Activated naive CD4-positive, alpha-beta T cell treated with anti-CD3 and anti-CD28 coated beads, Interleukin-2, amount 10 ng/mL, durations not matched to agents 5 hours and 36 hours (primary cell): ENCODE measurements at places on chromosomes 7 and 10. TPM values are rescaled to one million over a fixed set of nuclear protein-coding genes. Genes with fewer than 3 reads are reported as not detected.

ZNF680 gene
- total RNA-seq = 13.2 TPM

ZCCHC24 gene
- 0.94 TPM for total RNA-seq

OR2A5 gene
- not detected for total RNA-seq

CYP2C18 gene
- total RNA-seq = not detected

PCLO gene
- total RNA-seq = not detected

AGAP5 gene
- total RNA-seq = 10.9 TPM

CTAGE8 gene
- 2.1 TPM for total RNA-seq

ANKRD22 gene
- 0.86 TPM for total RNA-seq

AGMO gene
- not detected for total RNA-seq

NUDT13 gene
- 1.3 TPM for total RNA-seq

PRKCQ gene
- 66.1 TPM for total RNA-seq

CCL24 gene
- total RNA-seq = not detected

TBXAS1 gene
- 5.2 TPM for total RNA-seq

FAM180A gene
- not detected for total RNA-seq

KCNH2 gene
- 0.73 TPM for total RNA-seq

PLXDC2 gene
- not detected for total RNA-seq

DOCK1 gene
- not detected for total RNA-seq

TAF3 gene
- total RNA-seq = 12.7 TPM

TECTB gene
- total RNA-seq = not detected

PROSER2 gene
- 0.33 TPM for total RNA-seq

CCAR1 gene
- total RNA-seq = 82.4 TPM

ZNF467 gene
- 1.5 TPM for total RNA-seq

ZKSCAN5 gene
- 11.2 TPM for total RNA-seq

CAMK2B gene
- total RNA-seq = not detected

PLCE1 gene
- total RNA-seq = not detected

ZNF33B gene
- 39.6 TPM for total RNA-seq

SAMD9 gene
- total RNA-seq = 38.3 TPM

GPR15LG gene
- total RNA-seq = not detected

TFR2 gene
- 9.4 TPM for total RNA-seq

TMEM72 gene
- total RNA-seq = not detected

PARD3 gene
- total RNA-seq = 1.7 TPM

KNDC1 gene
- 0.26 TPM for total RNA-seq

ADCYAP1R1 gene
- total RNA-seq = not detected

PTPN20 gene
- total RNA-seq = 0.68 TPM

NRG3 gene
- not detected for total RNA-seq

AUTS2 gene
- 4.5 TPM for total RNA-seq

PRR15 gene
- total RNA-seq = not detected

SLC26A5 gene
- not detected for total RNA-seq

DNAJC12 gene
- total RNA-seq = 0.65 TPM

HABP2 gene
- not detected for total RNA-seq

ASB15 gene
- total RNA-seq = not detected

SPDYE2 gene
- total RNA-seq = 0.15 TPM

RNF32 gene
- 1.7 TPM for total RNA-seq

CEP55 gene
- total RNA-seq = 50.5 TPM

PHYHIPL gene
- total RNA-seq = not detected

ZNF488 gene
- total RNA-seq = 0.08 TPM

MOGAT3 gene
- not detected for total RNA-seq

TFAM gene
- 48.0 TPM for total RNA-seq

PSD gene
- 2.0 TPM for total RNA-seq

IFIT3 gene
- total RNA-seq = 3.1 TPM

ELAPOR2 gene
- 2.8 TPM for total RNA-seq

TAS2R4 gene
- total RNA-seq = 0.70 TPM

IKZF5 gene
- 16.0 TPM for total RNA-seq
